ENCODE measurements at places on chromosomes 4 and X.
A peak's percentile ranks its signal among the peaks of the same experiment; 100 is the strongest.

DNA sequence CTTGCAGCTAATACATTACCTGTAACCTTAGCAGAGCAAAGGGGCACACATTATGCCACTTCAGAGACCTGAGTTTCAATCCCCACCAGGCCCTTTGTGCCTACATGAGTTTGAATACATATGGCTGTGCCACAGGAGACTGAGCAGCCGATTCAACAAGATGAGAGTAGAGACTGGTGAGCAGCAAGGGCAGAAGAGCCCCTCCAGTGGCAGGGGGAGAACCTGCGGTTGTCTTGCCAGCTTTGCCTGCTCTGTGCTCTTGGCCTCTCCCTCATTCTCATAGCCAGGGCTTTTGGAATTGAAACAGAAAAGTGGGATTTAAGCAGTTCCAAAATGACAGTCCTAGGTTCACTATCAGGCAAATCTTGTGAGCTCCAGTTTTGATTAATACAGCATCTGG lies 52.3 kb upstream of the CLNK start:
- no peak for DNase-seq

- peak; percentile 81 for DNase-seq
These were observed 27.3 kb upstream of the SORBS2 start for GRCh38 chr4:185839194-185839712.

- DNase-seq, result no peak
These were observed 406.2 kb downstream of the MAPK10 start for GRCh38 chr4:85953651-85954018.

GRCh38 chr4:74314329-74314728 lies 6.1 kb downstream of the EPGN start:
- DNase-seq, result no peak

- no peak for DNase-seq
These were observed 128.1 kb upstream of the HPF1 start for GRCh38 chr4:169885893-169886292.

GRCh38 chr4:46946919-46947536 lies 38.0 kb upstream of the COX7B2 start:
- DNase-seq, result no peak

DNA sequence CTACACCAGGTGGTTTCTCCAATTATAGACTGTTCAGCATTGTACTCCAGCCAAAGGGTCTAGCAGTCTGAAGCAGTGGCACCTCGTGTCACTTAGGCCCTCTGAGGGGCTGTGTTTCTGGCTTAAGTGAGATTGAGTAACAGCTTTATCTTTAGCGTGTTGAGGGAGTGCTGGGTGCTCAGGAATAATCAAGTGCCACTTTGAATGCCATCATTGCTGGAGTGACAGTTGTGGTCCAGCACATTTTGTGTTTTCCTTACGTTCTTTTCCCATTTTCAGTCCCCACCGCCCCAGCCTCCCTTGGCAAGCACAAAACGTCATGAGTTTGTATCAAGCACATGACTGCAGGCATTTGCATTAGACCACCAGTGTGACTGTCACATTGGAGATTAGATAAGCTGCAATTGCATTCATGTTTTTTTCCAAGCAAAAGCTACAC lies 58.7 kb downstream of the FNIP2 start:
- DNase-seq, result no peak

GRCh38 chrX:19743386-19743785 lies 144.0 kb downstream of the SH3KBP1 start:
- DNase-seq, result no peak

All from HS-27A (cell line).